ENCODE measurements at places on chromosomes 3 and 15.

GRCh38 chr3:144200004-144200403 lies 228.4 kb downstream of the DIPK2A start:
- H3K4me3 ChIP-seq: no peak overlapping the region
- DNase-seq: no peak
- H3K27ac ChIP-seq: no peak overlapping the region
- peaks cover 2% of the 10 kb centered on the region for H3K36me3 ChIP-seq

GRCh38 chr3:59540241-59540640 lies 490.4 kb upstream of the CFAP20DC start:
- H3K4me3 ChIP-seq: peak overlapping the region; percentile 26
- DNase-seq: no peak
- H3K36me3 ChIP-seq: peaks cover 4% of the 10 kb centered on the region
- H3K27ac ChIP-seq: peak overlapping the region; percentile 95

- no peaks in the 10 kb centered on the region for H3K36me3 ChIP-seq
- no peak overlapping the region for H3K4me3 ChIP-seq
Observed at GRCh38 chr3:186075489-186075888, 33.4 kb downstream of the ETV5 start.

GRCh38 chr3:11379238-11379823 lies 107.1 kb downstream of the ATG7 start:
- DNase-seq: no peak
- no peaks in the 10 kb centered on the region for H3K4me1 ChIP-seq
- no peaks in the 10 kb centered on the region for H3K27me3 ChIP-seq
- no peak overlapping the region for H3K27ac ChIP-seq

Data from central memory CD8-positive, alpha-beta T cell (primary cell).